ENCODE measurements at places on chromosomes 3 and 15. TPM values are rescaled to one million over a fixed set of nuclear protein-coding genes. Genes with fewer than 3 reads are reported as not detected.

GRCh38 chr3:120370463-120370862 lies 21.3 kb upstream of the LRRC58 start:
- no peak for DNase-seq

DNA sequence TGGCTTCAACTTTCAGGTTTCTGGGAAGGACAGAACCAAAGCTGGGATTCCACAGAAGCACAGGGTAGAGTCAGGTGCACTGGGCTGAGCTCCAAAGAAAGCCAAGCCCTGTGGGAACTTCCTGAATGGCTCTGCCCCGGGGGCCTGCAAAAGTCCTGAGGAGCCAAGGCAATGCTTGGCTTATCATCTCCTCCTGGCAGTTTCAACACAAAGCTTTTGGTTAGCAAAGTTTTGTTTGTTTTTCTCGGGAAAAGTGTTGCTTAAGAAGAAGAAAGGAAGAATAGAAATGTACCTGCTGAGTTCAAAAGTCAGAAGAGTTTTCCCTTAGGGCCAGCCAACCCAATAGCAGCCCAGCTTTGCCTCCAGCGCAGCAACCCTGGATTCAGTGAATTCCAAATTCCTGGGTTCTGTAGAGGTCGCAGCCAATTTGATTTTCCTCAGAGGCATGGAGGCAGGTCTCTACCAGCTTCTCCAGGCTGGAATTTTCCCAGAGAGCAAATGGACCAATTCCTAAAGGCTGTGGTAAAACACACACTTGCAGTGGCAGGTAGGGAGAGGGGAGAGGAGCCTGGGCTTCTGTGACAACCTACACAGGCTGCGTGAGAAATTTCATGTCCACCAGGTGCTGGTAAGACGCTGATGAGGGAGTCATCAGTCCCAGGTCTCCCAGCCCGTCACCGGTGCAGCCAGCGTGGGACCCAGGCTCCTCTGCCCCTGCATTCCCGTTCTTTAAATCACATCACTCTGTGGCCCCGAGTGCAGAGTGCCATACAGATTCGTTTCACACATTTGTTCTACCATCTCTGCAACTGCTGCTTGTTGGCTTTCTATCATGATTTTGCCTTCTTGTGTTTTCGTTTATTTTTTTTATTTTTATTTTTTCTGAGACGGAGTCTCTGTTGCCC lies 54.3 kb upstream of the SNRPA1 start:
- DNase-seq: no peak

- no peak for DNase-seq
Observed at GRCh38 chr15:93825682-93826081, 405.7 kb upstream of the MCTP2 start.

FBXL22 gene
- 23.1 TPM for total RNA-seq

DNA sequence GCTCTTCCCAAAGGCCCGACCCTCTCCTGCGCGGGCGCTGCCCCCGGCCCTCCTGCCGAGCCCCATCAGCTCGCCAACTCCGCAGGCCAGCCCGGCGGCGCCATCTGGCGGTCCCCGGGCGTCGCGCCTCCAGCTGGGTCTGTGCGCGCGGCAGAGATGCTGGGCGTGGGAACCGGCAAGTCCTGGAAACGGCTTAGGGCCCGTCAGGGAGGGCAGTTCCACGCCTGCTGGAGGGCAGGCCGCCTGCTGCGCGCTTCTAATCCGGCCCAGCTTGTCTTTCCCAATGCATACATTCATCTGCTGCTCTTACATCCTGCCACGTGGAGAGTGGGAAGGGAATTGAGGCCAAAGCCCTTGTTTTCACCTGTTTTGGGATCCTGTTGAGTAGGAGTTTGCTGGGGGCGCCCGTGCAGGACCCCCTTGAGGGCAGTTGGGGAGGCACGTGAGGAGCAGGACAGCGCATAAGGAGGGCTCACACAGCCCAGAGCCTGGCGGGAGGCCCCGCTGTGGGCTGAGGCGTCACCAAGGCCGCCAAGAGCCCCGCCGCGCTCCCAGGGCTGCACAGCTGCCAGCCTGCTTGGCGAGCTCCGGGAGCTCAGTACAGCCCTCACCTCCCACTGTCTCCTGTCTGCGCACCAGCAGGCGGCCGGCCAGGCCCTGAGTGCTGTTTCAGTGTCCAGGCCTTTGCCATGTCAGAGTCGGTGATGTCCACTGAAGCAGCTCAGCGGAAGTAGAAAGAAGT lies 165.6 kb downstream of the NSMCE3 start:
- DNase-seq: no peak

GRCh38 chr3:10380906-10381305 lies 60.0 kb upstream of the SEC13 start:
- DNase-seq: no peak

IL12A gene
- 0.51 TPM for total RNA-seq

- DNase-seq: no peak
Observed at GRCh38 chr15:80562033-80562432, 133.1 kb upstream of the ABHD17C start.

DNA sequence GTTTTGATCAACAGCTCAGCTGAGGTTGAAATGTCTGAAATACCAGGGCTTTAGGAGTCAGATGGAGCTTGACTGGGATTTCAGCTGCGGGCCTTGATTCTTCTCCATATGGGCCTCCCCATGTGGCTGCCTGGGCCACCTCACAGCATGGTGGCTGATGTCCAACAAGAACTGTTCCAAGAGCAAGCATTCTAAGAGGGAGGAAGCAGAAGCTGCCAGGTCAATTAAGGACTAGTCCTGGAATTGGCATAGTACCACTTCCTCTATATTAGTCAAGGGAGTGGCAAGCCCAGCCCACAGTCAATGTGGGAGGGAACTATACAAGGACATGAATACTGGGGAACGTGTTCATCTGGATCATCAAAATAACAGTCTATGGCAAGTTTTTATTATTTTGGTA lies 181.7 kb upstream of the ANKRD28 start:
- no peak for DNase-seq

MORC1 gene
- not detected for total RNA-seq

GRCh38 chr3:147755310-147755709 lies 346.1 kb downstream of the ZIC1 start:
- no peak for DNase-seq

DNA sequence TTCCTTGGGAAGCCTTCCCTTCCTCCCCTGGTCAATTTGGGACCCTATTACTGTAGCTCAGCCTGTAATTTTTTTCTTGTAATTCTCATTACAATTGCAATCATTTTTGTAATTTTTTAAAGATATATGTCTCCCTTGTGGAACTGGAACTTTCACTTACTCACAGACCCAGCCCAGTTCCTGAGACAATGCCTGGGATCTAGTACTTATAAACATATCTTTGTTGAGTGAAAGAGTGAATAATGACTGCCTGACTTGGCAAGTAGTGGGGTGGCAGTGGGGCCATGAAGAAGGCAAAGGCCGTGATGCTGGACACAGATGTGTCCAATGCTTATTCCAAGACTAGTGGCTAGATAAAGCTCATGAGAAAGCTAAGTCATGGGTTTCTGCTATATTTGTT lies 294.5 kb upstream of the LRRN1 start:
- DNase-seq: no peak

DNA sequence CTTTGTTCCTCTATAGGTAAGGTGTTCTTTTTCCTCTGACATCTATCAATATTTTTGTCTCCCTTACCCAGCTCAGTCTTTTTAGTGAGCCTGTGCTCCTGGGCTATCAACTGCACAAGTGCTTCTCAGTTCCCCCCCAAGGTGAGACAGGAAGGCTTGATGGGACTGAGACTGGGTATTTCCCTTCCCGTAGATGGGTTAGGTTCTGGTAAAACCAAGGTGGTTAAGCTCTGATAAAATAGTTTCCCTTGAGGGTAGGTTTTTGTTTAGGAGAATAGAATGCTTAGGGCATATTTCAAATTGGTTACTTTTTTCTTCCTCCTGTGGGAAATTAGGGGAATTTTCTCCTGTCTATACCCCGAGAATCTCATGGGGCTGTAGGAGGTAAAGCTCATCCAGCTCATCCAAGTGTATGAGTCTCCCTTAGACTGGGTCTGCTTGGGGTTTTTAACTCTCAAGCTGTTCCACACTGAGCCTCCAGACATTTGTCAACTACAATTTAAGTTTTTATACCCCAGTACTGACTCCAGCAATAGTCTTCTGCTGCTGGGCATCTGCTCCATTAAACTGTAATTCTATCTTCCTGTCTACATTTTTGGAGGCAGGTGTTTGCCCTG lies 44.9 kb downstream of the OXSR1 start:
- no peak for DNase-seq

GRCh38 chr3:175257123-175257522 lies 398.0 kb downstream of the NAALADL2 start:
- no peak for DNase-seq

C3orf20 gene
- 0.32 TPM for total RNA-seq

All from cardiac septum (tissue), 1 donor.